ENCODE measurements at places on chromosomes 13 and 19. TPM values are rescaled to one million over a fixed set of nuclear protein-coding genes. Genes with fewer than 3 reads are reported as not detected.

The TNFSF9 gene
- 4.2 TPM for total RNA-seq

The A1BG gene
- total RNA-seq, result 16.1 TPM

GRCh38 chr13:72782717-72783116 lies 784 bp downstream of the PIBF1 start:
- DNase-seq, result no peak

GRCh38 chr13:38872693-38873092 lies 117.9 kb downstream of the STOML3 start:
- no peak for DNase-seq

All from omental fat pad (tissue), 4 donors.